ENCODE measurements at places on chromosomes 7 and 10. TPM values are rescaled to one million over a fixed set of nuclear protein-coding genes. Genes with fewer than 3 reads are reported as not detected.
A peak's percentile ranks its signal among the peaks of the same experiment; 100 is the strongest.

- DNase-seq: no peak
These were observed 12.3 kb downstream of the AUTS2 start for GRCh38 chr7:69610374-69611084.

DNA sequence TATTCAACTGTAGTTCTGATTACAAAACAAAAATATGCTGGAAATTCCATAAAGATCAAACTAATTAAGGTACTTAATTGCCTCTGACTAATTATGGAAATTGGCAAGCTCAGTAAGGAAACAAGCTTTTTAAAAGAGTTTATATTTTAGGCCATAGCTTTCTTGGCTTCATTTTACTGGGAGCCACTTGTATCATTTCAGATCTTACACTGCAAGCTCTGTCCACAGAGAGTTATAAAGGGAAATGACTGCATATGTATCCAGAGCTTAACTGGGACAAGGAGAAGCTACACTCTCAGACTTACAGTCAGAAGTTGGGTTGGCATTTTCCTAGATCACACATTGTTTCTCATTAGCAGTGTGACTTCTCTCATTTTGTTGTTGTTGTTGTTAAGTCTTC lies 92.4 kb downstream of the LRRN3 start:
- no peak for DNase-seq

DNA sequence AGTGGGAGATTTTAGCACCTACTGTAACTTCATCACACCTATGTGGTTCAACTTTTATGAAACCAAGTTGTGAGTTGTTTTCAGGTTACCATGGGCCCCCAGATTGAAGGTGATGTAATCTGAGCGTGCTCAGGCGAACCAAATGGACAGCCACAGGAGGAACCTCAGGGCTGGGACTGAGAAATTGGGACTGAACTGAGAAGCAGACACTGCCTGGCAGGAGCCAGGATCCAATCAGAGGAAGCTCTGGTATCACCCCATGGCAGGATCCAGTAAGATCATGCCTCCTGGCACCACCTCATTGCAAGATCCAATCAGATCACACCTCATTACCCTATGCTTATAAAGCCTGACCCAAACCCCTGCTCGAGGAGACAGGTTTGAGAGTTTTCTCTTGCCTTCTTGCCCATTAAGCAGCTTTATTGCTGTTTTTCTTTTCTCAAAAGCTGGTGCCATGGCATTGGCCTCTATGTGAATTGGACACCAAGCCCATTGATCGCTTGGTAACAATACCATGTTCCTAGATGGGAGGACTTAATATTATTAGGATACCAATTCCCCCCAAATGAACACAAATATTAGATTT lies 43.2 kb upstream of the GDF10 start:
- no peak for DNase-seq

DNA sequence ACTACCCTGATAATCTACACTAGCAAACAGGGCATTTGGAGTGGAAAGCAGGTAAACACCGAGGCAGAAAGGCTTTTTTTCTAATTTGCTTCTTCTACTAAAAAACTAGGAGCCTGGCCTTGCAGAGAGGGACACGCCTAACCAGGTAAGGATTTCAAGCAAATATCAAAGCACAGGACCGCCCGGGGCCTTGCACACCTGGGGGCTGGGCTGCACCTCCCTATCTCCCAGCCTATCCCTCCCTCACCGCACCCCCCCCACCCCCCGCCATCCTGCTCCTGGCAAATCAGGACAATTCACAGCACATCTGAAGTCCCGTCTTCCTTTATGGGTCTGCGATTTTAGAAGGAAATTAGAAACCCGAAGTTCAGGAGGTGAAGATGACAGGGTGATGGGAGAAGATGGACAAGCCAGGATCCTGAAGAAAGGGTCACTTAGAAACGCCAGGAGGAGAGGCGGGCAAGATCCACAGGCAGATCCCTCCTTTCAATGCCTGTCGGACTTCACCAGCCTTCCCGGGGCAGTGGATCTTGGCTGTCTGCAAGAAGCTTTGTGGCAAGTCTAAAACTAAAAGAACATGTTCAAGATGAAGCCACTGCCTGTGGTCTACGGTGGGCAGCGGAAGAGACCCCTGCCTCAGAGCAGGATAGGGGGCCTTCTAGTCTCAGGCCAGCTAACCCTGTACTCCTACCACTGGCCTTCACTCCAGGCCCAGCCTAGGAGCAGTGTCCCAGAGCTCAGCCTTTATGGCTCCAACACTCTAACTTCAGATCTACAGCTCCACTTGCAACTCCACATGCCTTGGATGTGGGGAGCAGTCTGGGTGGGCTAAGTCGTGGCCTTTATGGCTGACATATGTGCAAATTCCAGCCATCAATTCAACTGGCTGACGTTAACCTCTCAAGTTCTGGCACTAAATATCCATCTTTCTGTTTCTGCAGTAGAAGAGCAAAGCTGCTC lies 43.9 kb downstream of the TNS3 start:
- no peak for DNase-seq

GRCh38 chr7:94129443-94130140 lies 125.4 kb upstream of the BET1 start:
- no peak for DNase-seq

DNA sequence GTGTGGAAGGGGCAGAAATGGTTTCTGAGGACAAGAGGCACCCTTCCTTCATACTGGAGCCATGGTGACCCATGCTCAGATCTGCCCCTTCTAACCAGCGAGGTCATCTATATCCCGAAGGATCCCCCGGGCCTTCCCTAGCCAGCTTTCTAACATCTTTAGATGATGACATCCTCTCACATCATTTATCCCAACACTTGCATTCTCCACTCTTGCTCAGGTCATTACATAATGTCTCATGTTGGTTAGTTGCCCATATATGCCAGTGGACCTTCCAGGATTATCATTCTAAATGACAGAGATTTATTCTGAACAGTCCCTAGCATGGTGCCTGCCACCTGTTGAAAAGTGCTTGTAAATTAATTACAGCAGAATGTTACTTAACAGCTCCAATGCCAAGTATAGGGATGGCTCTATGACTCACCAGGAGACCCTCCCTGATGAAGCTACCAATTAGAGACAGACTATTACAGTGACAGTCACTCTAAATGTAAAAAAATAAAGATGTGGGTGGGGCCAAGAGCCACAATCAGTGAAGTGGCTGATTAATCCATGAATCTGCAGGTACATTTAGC lies 22.6 kb upstream of the ABLIM1 start:
- DNase-seq: no peak

DNA sequence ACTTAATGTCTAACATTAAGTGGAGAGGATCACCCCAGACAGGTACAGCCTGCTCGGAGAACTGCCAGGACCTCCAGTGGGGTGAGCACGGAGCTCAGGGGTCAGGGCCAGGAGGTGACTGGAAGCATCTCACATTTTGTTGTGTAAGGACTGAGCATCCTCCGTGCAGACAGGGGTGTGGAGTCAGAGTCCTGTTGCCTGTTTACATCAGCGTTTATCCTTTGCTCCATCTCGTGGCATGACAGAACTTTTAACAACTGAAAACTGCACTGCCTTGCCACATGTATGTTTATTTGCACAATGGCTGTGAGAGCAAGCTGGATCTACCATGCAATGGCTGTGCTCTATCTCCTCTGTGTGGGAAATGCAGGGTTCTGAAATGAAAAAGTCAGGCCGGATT lies 175.4 kb upstream of the AKR1E2 start:
- no peak for DNase-seq

DNA sequence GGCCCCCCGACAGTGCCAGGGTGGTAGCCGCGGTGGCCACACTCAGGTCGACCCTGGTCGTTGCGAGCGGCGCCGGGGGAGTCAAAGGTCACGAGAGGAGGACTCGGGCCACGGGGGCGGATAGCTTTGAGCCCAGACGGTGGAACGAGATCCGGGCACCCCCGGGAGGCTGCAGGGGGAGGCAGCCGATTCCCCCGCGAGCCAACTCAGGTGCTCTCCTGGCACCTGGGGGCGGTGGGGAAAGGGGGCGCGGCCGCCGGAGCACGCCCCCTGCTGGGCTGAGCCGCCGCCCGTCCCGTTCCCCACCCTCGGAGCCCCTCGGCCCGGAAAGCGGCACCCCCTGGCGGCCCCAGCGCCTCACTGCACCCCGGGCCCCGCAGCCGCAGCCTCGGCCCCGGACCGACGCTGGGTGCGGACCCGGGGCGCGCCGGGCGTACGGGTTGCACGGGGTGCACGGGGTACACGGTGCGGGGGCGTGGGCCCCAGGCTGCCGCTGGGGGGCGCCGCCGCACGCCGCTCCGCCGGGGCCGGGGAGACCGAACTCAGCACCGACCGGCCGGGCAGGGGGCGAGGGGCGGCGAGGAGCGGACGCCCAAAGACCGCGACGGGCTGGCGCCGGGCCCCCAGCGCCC lies 521 bp upstream of the NYAP1 start:
- DNase-seq: peak; percentile 86

GRCh38 chr10:70312249-70312648 lies 28.4 kb upstream of the NPFFR1 start:
- no peak for DNase-seq

GRCh38 chr7:40419806-40420205 lies 285.0 kb downstream of the SUGCT start:
- DNase-seq: no peak

- peak; percentile 43 for DNase-seq
These were observed 3.5 kb upstream of the DEPP1 start for GRCh38 chr10:44982114-44982460.

- DNase-seq: no peak
These were observed 63.4 kb downstream of the RNF32 start for GRCh38 chr7:156703773-156704482.

DNA sequence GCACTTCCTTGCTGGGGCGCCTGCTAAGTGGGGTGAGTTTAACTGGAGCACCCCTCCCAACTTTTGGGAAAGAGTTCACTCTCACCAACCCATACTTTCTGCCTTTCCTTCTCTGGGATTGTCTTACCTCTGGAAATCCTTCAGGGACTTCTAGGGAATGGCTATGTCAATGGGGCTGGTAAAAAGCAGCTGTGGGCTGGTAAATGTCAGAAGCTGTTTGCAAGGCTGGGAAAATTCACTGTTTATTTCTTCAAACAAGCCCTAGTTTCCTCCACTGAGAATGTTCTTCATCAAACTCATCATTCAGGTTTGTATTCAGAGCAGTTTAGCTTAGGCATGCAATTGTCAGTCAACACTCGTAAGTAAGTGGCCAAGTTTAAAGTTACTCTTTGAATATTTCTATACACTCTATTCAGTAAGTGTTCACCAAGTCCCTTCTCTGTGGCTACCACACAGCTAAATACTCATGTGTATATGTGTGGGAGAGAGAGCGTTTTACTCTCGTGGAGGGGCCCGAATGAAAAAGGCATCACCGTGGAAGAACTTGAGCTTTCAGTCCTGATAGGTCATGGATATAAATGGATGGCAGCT lies 654.8 kb downstream of the LRMDA start:
- no peak for DNase-seq

- no peak for DNase-seq
These were observed 4.4 kb downstream of the RAB11FIP2 start for GRCh38 chr10:118042336-118042735.

GRCh38 chr7:29620556-29620930 lies 56.9 kb downstream of the PRR15 start:
- DNase-seq: no peak

DNA sequence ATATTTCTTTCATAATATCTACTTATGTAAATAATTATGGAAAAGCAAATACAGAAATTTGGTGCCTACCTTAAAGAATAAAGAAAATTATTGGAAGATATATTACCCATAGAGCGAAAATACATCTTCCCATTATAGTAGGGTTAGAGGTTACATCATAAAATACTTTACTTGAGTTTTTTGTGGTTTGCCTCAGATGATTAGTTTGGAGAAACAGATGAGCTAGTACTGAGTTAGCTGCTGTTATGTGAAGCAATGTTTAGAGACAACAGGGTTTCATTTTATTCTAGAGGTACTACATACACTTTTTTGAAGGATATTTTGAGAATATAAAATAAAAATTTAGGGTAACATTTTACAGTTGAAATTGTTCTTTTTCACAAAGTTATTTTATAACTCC lies 2.9 kb upstream of the MLLT10 start:
- DNase-seq: no peak

GRCh38 chr10:3704565-3705325 lies 80.3 kb downstream of the KLF6 start:
- no peak for DNase-seq

- DNase-seq: no peak
These were observed 2.8 kb upstream of the OR6V1 start for GRCh38 chr7:143049362-143049761.

- no peak for DNase-seq
These were observed 719 bp upstream of the PGAM2 start for GRCh38 chr7:44066111-44066460.

- no peak for DNase-seq
These were observed 3.4 kb downstream of the GNAT3 start for GRCh38 chr7:80508440-80508839.

GRCh38 chr10:123663522-123663921 lies 2.6 kb upstream of the GPR26 start:
- DNase-seq: no peak

GRCh38 chr7:1552200-1552599 lies 3.8 kb downstream of the TMEM184A start:
- no peak for DNase-seq

GRCh38 chr7:95472581-95473161 lies 13.1 kb upstream of the ASB4 start:
- DNase-seq: no peak

PNLIPRP2 gene
- total RNA-seq: not detected

C7orf57 gene
- not detected for total RNA-seq

LIPK gene
- not detected for total RNA-seq

CNTNAP2 gene
- 25.8 TPM for total RNA-seq

INMT gene
- total RNA-seq: 1.7 TPM

GFRA1 gene
- 347 TPM for total RNA-seq

SLC12A9 gene
- 36.7 TPM for total RNA-seq

CFAP43 gene
- total RNA-seq: 0.44 TPM

POM121C gene
- 60.1 TPM for total RNA-seq

PPP1R17 gene
- total RNA-seq: 657 TPM

RNLS gene
- 4.4 TPM for total RNA-seq

SH2D4B gene
- total RNA-seq: 0.12 TPM

Measured in glutamatergic neuron (in vitro differentiated cells).